Subcutaneous adipose tissue (tissue), 4 donors: ENCODE measurements at places on chromosomes 11 and 22. TPM values are rescaled to one million over a fixed set of nuclear protein-coding genes. Genes with fewer than 3 reads are reported as not detected.

Gene GSTT2B
- total RNA-seq, result 7.5 TPM

Gene DDX25
- not detected for total RNA-seq

Gene CBY1
- 15.8 TPM for total RNA-seq

Gene USP35
- 7.8 TPM for total RNA-seq

Gene MUC15
- total RNA-seq, result not detected

Gene PLA2G3
- total RNA-seq, result not detected

Gene LRFN4
- total RNA-seq, result 6.8 TPM

Gene OR6A2
- total RNA-seq, result 0.22 TPM

Gene PANX2
- not detected for total RNA-seq

Gene CPSF7
- total RNA-seq, result 39.6 TPM
